ENCODE measurements at places on chromosomes 7 and 10.
A peak's percentile ranks its signal among the peaks of the same experiment; 100 is the strongest.

DNA sequence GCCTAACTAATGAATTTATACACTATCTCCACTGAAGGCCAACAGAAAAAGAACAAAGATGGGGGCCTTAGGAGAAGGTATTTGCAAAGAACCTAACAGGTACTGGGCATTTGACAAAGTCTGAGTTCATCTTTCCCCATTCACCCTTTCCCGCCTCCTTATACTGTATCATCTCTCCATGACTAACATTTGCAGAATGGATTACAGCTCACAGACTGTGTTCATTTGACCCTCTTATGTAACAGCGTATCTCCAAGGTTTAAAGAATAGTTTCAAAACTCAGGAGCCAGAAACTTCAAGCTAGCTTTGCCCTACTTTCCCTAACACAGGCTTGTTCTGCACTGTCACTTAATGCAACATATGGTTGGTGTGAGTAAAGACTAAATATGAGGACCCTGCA, 238.7 kb upstream of the CELF2 start:
- DNase-seq, result no peak

- no peak for DNase-seq
Observed at GRCh38 chr7:150408393-150409299, 29.5 kb downstream of the ZNF775 start.

DNA sequence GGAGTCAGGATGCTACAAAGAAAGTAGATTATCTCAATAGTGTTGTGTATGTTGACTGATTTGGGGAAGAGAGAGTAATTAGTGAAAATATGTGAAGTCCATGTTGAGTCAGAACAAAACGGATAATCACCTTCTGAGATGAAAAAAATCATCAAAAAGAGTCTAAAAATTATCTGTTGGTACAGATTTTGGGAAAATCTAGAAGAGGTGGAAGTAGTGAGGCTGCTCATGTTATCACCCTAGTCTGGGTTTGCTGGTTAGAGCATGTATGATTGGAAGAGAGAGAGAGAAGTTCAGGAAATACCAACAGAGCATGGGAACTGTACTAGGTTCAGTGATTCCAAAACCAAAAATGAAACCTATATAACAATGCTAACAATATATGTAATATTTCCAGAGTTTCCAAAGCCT, 12.3 kb downstream of the RPA3 start:
- no peak for DNase-seq

DNA sequence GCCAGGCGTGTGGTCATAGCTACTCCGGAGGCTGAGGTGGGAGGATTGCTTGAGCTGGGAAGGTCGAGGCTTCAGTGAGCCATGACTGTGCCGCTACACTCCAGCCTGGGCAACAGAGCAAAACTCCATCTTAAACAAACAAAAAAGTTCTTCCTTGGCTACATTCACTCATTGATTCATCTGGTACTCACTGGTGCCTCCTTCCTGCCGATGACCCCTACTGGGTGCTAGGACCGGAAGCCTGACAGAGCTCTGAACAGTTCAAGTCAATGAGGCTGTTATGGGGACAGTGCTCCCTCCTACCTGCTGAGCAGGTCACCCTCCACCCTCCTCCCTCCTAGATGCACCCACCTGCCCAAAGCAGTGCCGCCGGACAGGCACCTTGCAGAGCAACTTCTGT, 4.9 kb downstream of the PCOLCE start:
- DNase-seq, result no peak

- DNase-seq, result peak; percentile 42
Observed at GRCh38 chr7:111855842-111856227, 293.5 kb upstream of the IMMP2L start.

GRCh38 chr7:141956084-141956483, 9.3 kb upstream of the CLEC5A start:
- no peak for DNase-seq

Measured in DMS53 (cell line).